NCI-H1436 treated with DMSO at 0.1 percent for 48 hours (cell line): ENCODE measurements at places on chromosomes 1 and 21.

- DNase-seq = no peak
These were observed 14.0 kb downstream of the ZNF644 start for GRCh38 chr1:91007827-91008226.

DNA sequence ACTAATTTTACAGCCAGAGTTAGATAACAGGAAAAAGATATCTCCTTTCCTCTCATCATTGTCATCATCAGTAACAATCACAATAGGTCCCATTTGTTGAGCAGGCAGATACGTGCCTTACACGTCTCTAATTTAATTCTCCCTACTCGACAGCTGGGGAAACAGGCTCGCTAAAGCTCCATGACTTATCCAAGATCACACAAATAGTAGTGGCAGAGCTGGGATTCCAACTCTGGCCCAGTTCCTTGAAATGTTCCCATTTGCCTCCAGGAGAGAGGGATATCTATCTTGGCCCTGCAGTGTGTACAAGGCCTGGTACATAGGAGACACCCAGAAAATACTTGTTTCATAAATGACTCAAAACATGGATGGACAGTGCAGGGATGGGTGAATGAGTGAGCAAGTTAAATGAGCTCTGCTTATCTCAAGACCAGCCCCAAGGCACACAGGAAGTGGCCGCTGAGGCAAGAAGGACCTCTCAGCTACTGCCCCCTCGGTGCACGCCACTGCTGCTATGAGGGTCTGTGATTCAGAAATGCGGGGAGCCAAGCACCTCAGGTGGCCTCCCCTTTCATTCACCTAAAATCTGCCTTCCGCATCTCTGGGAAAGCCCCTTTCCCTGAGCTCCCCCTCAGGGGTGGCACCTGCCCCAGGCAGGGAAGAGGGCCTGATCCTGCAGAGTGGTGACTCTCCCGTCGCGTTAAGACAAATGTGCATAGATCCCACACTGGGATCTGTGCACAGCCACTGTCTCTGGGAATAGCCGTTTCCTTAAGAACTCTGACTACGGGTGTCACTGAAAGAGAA, 3.6 kb downstream of the KCNN3 start:
- no peak for DNase-seq

- no peak for DNase-seq
These were observed 237.5 kb downstream of the TTLL7 start for GRCh38 chr1:83761167-83762038.

- no peak for DNase-seq
These were observed 178.1 kb downstream of the AK5 start for GRCh38 chr1:77459881-77460280.

DNA sequence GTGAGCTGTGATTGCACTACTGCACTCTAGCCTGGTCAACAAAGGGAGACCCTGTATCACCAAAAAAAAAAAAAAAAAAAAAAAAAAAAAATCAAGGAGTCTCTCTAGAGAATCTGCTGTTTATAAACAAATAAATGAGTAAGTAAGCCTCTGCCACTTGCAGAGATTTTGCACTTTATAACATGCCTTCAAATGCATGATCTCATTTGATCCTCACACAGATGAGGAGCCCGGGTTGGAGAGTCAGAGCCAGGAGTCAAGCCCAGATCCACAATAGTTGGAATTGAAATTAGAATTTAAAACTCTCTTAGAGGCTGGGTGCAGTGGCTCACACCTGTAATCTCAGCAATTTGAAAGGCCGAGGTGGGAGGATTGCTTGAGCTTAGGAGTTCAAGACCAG, 4.0 kb downstream of the PRELP start:
- no peak for DNase-seq

DNA sequence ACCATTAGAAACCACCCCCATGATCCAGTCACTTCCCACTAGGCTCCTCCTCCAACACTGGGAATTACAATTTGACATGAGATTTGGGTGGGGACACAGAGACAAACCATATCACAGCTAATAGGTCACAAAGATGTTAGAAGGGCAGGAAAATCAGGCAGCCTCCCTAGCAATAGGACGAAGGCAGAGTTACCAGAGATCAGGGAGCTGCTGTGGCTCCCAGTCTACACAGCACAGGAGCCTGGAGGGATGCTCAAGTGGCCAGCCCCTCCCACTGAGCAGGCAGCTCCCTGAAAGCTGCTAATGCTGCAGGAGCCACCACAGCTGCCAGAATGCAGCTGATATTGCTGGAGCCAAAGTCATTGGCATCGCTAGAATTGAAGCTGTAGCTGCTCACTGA, 51.0 kb downstream of the CR1L start:
- no peak for DNase-seq
